CD8-positive, alpha-beta memory T cell (primary cell): ENCODE measurements at places on chromosomes 3 and 15.

DNA sequence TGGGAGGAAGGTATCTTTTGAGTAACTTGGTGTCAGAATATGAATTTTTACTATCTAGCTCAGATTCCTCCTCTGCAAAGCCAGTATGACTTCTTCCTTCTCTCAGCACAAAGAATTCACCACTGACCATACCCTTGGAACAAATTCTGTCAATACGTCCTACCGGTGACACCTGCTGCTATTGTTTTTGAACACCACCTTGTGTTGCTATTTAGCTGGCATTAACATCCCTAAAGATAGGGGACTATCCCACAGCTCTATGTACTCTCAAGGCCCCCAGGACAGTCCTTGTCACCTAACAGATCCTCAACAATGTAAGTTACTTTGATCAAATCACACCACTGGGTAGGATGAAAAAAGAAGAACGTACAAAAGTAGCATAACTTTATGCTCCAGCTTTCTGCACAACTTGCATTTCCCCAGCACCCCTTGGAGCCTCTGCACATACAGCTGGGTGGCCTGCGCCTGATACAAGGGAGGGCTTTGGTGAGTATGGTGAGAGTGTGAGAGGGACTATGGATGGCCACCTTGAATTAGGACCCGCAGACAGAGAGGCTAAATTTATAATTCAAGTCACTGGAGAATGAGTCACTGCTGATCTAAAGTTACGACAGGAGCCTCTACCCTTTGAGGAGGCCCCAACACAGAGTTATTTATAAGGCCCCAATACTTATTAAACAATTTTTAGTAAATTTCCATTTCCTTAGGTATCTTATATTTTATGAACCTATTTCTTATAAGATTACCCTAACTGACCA is 2.3 kb upstream of the COLQ start:
- no peaks in the 10 kb centered on the region for H3K36me3 ChIP-seq
- DNase-seq: no peak
- no peaks in the 10 kb centered on the region for H3K27me3 ChIP-seq
- no peak overlapping the region for H3K27ac ChIP-seq
- no peak overlapping the region for H3K4me3 ChIP-seq

DNA sequence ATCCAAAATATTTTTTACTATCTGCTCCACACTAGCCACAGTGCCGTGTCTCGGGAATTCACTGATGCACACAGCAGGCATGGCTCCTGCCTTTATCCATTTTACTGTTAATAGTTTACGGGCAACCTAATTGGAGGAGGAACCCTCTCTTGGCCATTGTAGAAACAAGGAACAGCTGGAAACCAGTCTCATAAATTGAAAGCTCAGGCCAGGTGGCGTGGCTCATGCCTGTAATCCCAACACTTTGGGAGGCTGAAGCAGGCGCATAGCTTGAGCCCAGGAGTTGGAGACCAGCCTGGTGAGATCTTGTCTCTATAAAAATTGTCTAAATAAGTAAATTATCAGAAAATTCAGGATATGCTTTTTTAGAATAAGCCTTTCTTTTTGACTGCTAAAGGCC is 39.0 kb downstream of the IL5RA start:
- DNase-seq: no peak
- H3K4me3 ChIP-seq: no peak overlapping the region
- no peaks in the 10 kb centered on the region for H3K27me3 ChIP-seq
- H3K36me3 ChIP-seq: no peaks in the 10 kb centered on the region

DNA sequence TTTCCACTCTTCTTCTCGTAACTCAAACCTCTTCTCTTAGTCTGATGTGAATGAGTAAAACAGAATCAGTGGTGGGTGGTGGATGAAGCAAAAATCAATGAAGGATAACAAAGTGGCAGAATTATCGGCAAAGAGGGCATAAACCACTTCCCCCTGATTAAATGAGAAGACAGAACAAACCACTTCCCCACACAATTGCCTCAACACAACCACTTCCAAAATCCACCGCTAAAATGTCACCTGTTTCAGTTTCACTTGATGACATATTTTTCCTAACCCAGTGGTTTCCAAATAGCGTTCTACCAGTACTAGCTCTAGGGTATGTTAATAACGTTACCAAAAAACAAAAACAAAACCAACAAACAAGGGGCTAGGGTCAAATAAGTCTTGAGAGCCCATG is 478.7 kb upstream of the WNT5A start:
- H3K4me3 ChIP-seq: no peak overlapping the region
- DNase-seq: no peak
- no peak overlapping the region for H3K27ac ChIP-seq
- no peaks in the 10 kb centered on the region for H3K4me1 ChIP-seq
- no peaks in the 10 kb centered on the region for H3K27me3 ChIP-seq
- no peaks in the 10 kb centered on the region for H3K36me3 ChIP-seq

DNA sequence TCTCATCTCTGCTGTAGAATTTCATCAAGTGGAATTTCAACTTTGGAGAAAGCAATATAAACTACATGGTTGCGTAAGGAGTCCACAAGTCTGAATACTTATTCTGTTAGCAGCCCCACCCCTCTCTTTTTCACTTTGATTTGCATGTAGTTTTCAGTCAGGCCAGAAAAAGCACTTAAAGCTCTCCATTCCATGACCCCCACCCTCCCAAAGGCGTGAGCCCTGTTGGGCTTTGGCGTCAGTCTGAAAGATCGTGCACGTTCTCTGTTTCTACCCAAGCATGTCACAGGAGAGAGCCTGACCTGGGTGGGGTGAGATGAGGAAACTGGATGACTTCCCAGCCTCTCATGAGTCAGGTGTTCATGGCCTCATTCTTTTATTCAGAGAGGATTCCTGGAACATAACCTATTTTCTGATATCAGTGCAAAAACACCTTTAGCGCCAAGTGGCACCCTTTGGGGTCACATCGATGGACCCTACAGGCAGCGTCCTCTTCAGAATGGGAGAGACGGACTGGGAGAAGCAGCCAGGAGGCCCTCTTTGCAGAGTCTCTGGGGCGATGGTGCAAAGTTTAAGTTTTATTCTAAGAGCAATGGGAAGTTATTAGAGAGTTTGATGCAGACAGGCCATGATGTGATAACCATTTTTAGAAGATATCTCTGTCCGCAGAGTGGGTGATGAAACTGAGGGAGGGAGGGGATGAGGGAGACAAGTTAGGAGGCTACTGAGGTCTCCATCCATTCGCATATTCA is 55.8 kb downstream of the LSM3 start:
- H3K36me3 ChIP-seq: no peaks in the 10 kb centered on the region
- H3K27me3 ChIP-seq: no peaks in the 10 kb centered on the region
- no peak overlapping the region for H3K27ac ChIP-seq
- H3K4me1 ChIP-seq: no peaks in the 10 kb centered on the region
- no peak for DNase-seq
- H3K4me3 ChIP-seq: no peak overlapping the region

DNA sequence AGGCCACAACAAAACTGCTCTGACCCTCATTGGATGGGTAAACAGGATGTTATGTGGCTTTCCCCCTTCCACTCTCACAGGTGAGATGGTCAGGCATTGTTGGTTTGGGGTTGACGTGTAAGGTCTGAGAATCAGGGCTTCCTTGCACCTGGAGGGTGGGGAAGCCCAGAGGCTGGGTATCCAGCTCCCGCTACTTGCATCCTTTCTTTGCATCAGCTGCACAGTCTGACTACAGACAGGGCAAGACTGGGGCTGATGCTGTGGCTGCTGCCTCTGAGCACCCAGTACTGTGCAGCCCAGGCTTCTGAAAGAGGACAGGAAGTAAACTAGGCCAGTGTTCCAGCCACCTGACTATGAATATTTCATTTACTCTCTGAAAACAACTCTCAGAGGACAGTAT is 58.0 kb upstream of the ATP2B2 start:
- DNase-seq: no peak
- H3K36me3 ChIP-seq: no peaks in the 10 kb centered on the region
- no peaks in the 10 kb centered on the region for H3K4me1 ChIP-seq
- no peaks in the 10 kb centered on the region for H3K27me3 ChIP-seq
- no peak overlapping the region for H3K27ac ChIP-seq

GRCh38 chr3:9081184-9081818 is 118.0 kb upstream of the RAD18 start:
- H3K27ac ChIP-seq: no peak overlapping the region
- H3K4me3 ChIP-seq: no peak overlapping the region
- no peak for DNase-seq

GRCh38 chr3:111311126-111311525 is 230.9 kb upstream of the CD96 start:
- no peak overlapping the region for H3K4me3 ChIP-seq
- H3K4me1 ChIP-seq: peaks cover 51% of the 10 kb centered on the region
- no peaks in the 10 kb centered on the region for H3K36me3 ChIP-seq
- no peak overlapping the region for H3K27ac ChIP-seq
- DNase-seq: peak; percentile 15

DNA sequence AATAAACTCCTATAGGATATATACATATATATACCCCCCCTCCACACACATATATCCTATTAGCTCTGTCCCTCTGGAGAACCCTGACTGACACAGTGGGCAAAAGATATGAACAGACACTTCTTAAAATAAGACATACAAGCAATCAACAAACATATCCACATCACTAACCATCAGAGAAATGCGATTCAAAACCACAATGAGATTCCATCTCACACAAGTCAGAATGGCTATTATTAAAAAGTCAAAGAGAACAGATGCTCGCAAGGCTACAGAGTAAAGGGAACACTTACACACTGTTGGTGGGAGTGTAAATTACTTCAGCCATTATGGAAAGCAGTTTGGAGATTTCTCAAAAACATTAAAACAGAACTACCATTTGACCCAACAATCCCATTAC is 46.2 kb upstream of the ARHGEF26 start:
- no peaks in the 10 kb centered on the region for H3K4me1 ChIP-seq
- DNase-seq: no peak
- H3K36me3 ChIP-seq: no peaks in the 10 kb centered on the region
- no peak overlapping the region for H3K4me3 ChIP-seq
- no peaks in the 10 kb centered on the region for H3K27me3 ChIP-seq

DNA sequence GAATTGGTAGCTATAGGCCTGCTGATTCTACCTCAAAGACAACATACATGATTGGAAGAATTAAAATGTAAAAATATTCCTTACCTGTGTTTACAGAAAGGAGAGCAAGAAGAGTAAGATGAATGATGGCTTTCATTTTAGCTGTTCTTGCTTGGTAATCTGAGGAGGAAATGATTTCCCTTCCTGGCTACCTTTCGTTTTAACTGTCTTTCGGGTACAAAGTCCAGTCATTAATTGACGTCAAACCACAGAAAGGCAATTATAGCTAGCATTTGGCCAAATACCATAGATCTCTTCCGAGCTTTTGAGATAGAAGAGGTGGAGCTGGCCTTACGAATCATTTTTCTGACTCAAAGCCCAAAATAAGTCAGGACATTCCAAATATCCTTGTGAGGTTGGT is at the start of gene MUC13:
TSS of gene MUC13 (minus strand) at position 175 of the 400 bp plus-strand sequence. CDS start at position 136, 39 bp downstream.
- no peaks in the 10 kb centered on the region for H3K4me1 ChIP-seq
- no peak within 1 kb of the TSS for H3K4me3 ChIP-seq
- DNase-seq: no peak
- H3K27me3 ChIP-seq: no peaks in the 10 kb centered on the region
